Activated CD8-positive, alpha-beta memory T cell treated with anti-CD3 and anti-CD28 coated beads, Interleukin-2, amount 10 ng/mL, durations not matched to agents 7 days and 5 days (primary cell): ENCODE measurements at places on chromosomes 7 and 10. TPM values are rescaled to one million over a fixed set of nuclear protein-coding genes. Genes with fewer than 3 reads are reported as not detected.

- H3K4me1 ChIP-seq, result peaks cover 34% of the 10 kb centered on the region
- H3K27ac ChIP-seq, result peak overlapping the region; percentile 59
- DNase-seq, result no peak
These were observed 837 bp downstream of the SLC29A3 start for GRCh38 chr10:71319800-71320392.

Gene LDB3
- total RNA-seq, result 0.05 TPM

GRCh38 chr10:96712662-96713271 lies 7.5 kb downstream of the PIK3AP1 start:
- no peak overlapping the region for H3K4me3 ChIP-seq
- DNase-seq, result no peak
- H3K27ac ChIP-seq, result no peak overlapping the region
- H3K36me3 ChIP-seq, result peaks cover 4% of the 10 kb centered on the region
- H3K4me1 ChIP-seq, result peaks cover 16% of the 10 kb centered on the region

DNA sequence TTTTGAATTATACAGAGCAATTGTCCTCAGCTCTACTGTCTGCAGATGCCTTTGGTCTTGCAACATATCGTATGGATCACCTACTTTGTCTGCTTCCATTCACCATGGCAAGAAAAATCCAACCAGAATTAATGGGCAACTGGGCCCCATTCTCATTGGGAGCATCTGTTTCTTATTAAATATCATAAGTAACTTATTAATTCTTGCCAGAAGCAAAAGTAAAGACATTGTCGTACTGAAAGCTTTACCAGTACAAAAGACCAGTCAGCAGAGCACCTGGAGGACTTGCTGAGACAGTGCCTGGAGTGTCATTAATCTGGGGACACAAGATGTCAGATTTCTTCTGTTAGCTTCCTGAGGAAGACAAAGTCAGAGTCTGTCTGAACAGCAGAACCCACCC lies 404.5 kb downstream of the INHBA start:
- DNase-seq, result no peak
- no peak overlapping the region for H3K27ac ChIP-seq
- H3K36me3 ChIP-seq, result no peaks in the 10 kb centered on the region
- H3K4me1 ChIP-seq, result no peaks in the 10 kb centered on the region
- H3K4me3 ChIP-seq, result no peak overlapping the region

GRCh38 chr10:6996431-6996830 lies 414.4 kb downstream of the SFMBT2 start:
- no peak overlapping the region for H3K27ac ChIP-seq
- H3K36me3 ChIP-seq, result no peaks in the 10 kb centered on the region
- H3K4me1 ChIP-seq, result peaks cover 18% of the 10 kb centered on the region
- DNase-seq, result no peak

Gene NUTM2B
- 2.0 TPM for total RNA-seq

Gene RNLS
- 3.7 TPM for total RNA-seq

GRCh38 chr7:137930581-137930980 lies 71.3 kb downstream of the CREB3L2 start:
- no peak for DNase-seq
- H3K27ac ChIP-seq, result no peak overlapping the region
- no peaks in the 10 kb centered on the region for H3K27me3 ChIP-seq
- H3K36me3 ChIP-seq, result peaks cover 41% of the 10 kb centered on the region

Gene PSAP
- total RNA-seq, result 118 TPM

DNA sequence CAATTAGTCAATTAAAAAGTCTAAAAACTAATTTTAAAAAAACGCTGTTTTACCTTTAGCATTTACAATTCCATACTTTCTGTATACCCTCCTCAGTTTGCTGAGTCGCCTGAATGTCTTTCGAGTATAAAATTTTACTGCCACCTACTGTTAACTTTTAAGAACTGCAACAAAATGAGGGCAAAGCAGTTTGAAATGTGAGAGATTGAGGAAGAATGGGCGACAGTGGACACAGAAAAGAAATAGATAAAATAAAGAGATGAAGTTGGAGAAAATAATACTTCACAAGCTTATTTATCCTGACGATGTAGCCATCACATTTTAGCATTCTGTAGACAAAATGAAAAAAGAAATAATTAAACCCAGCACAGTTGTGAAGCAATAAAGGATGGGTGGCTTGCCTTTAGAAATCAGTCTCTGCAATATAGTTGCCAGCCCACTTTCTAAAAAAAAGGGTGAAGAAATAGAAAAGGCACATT lies 110.8 kb upstream of the PTN start:
- DNase-seq, result no peak
- no peaks in the 10 kb centered on the region for H3K36me3 ChIP-seq
- H3K4me1 ChIP-seq, result no peaks in the 10 kb centered on the region
- H3K27me3 ChIP-seq, result no peaks in the 10 kb centered on the region

DNA sequence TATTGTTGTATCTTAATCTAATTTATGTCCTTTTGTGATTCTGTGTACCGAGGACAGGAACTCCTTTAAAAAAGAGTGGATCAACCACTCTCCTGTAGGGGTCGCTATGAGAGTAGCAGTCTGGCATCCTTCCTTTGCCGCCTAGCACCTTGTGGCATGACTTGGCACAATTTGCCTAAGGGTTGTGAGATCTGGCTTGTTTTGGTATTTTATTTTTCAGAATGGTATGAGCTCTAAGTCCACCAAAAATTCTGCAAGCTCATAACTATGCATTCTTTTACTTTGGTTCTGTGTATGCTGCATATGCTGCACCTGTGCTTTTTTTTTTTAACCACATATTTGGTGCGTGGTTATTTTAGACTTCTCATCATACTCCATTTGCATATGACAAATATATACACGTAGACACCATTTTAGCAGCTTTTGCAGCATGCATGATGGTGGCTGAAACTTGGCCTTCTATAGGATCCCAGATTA lies 112.8 kb downstream of the CDK14 start:
- H3K27ac ChIP-seq, result no peak overlapping the region
- no peak overlapping the region for H3K4me3 ChIP-seq
- no peaks in the 10 kb centered on the region for H3K27me3 ChIP-seq
- H3K36me3 ChIP-seq, result no peaks in the 10 kb centered on the region

- H3K27ac ChIP-seq, result no peak overlapping the region
- H3K36me3 ChIP-seq, result no peaks in the 10 kb centered on the region
- H3K27me3 ChIP-seq, result no peaks in the 10 kb centered on the region
- DNase-seq, result no peak
- no peak overlapping the region for H3K4me3 ChIP-seq
- no peaks in the 10 kb centered on the region for H3K4me1 ChIP-seq
These were observed 99.3 kb downstream of the COL13A1 start for GRCh38 chr10:69901022-69901421.

Gene WEE2
- total RNA-seq, result not detected

Gene PVRIG
- 45.2 TPM for total RNA-seq

DNA sequence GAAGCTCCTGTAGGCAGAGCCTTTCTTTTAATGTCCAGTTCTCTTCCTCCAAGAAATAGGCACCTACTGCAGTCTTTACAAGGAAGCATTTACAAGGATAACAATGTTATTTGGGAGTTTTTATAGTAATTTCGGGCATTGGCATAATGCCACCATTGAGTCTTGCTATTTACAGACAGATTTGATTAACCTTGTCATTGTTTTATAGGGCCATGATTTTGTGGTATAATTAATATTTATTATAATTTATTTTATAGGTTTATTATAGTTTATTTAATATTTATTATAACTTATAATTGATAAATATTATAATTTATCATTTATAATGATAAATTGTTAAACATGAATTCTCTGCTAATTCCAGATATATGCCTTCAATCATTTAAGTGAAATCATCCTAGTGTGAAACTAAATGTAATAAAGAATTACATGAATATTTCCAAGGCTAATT lies 573 bp upstream of the POT1 start:
- no peaks in the 10 kb centered on the region for H3K27me3 ChIP-seq
- peaks cover 24% of the 10 kb centered on the region for H3K36me3 ChIP-seq
- H3K4me3 ChIP-seq, result peak overlapping the region; percentile 95

- no peak overlapping the region for H3K27ac ChIP-seq
- no peaks in the 10 kb centered on the region for H3K4me1 ChIP-seq
- no peaks in the 10 kb centered on the region for H3K27me3 ChIP-seq
- DNase-seq, result no peak
These were observed 247.3 kb downstream of the ETV1 start for GRCh38 chr7:13742126-13742525.

- H3K27me3 ChIP-seq, result no peaks in the 10 kb centered on the region
- peaks cover 2% of the 10 kb centered on the region for H3K36me3 ChIP-seq
- peak; percentile 62 for DNase-seq
These were observed 814 bp downstream of the RUFY2 start for GRCh38 chr10:68406111-68406814.

- H3K4me3 ChIP-seq, result no peak overlapping the region
- peaks cover 37% of the 10 kb centered on the region for H3K36me3 ChIP-seq
- H3K27me3 ChIP-seq, result no peaks in the 10 kb centered on the region
These were observed 57.1 kb upstream of the BAMBI start for GRCh38 chr10:28620251-28620650.

DNA sequence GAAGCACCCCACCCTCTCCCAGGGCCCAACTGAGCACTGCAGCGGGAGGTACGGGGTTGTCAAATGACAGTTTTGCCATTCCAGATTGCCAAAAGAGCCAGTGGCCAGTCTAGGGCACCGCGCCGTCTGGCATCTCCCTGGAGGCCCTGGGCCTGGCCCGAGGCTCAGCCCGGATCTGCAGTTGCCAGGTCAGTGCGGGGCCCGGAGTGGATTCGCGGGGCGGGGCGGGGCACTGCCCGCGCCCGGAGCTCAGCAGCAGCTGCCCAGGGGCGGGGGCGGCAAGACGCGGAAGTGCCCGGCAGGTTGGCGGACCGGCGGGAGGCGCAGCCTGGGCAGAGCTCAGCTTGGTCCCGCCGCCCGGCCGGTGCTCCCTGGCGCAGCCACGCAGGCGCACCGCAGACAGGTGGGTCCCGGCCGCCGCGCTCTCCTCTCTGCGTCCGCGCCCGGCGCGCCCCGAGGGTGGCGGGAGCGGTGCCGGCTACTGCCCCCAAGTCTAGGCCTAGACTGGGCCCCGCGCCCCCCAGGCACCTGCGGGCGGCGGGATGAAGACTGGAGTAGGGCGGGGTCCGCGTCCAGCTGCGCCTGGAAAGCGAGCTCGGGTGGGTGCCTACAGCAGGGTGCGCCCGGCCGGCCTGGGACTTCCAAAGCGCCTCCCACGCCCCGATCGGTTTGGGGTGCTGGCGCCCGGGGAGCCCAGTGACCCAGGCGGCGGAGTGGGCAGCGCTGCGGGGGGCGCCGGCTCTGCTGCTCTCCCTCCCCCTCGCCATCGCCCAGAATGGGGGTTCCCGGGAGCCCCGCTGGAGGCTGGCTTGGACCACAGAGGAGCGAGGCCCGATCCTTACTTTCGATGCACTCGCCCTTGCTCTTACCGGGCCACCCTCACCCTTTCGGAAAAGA lies at the start of gene IRF5:
Gene IRF5 (plus strand): TSS at position 281 of the 897 bp plus-strand sequence. CDS start 4,155 bp downstream, outside the sequence.
- H3K36me3 ChIP-seq, result peaks cover 1% of the 10 kb centered on the region
- H3K4me1 ChIP-seq, result peaks cover 44% of the 10 kb centered on the region
- H3K4me3 ChIP-seq, result peak within 1 kb of the TSS; percentile 84
- peak within 1 kb of the TSS; percentile 67 for H3K27ac ChIP-seq

DNA sequence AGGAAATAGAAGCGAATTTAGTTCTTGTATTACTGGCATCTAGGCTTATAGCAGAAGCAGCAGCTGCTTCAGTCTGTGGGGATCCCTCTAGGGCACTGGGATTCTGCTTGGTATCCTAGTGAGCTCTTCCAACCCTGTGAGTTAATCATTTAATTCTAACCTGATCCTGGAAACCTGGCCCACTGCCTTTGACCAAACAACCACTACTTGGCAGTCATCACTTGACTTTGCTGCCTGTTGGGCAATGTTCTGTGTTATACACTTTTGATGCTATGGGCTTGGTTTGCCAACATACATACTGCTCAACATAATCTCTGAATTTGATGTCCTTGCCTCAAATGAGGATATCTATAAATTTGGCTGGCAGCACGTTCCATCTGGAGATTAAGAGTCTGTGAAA lies 813.4 kb downstream of the ANKRD7 start:
- DNase-seq, result no peak
- no peak overlapping the region for H3K27ac ChIP-seq
- H3K4me1 ChIP-seq, result no peaks in the 10 kb centered on the region
- H3K36me3 ChIP-seq, result no peaks in the 10 kb centered on the region

Gene DMBT1
- total RNA-seq, result not detected

GRCh38 chr10:130997267-130998045 lies 314.1 kb downstream of the TCERG1L start:
- H3K4me1 ChIP-seq, result no peaks in the 10 kb centered on the region
- H3K27ac ChIP-seq, result no peak overlapping the region
- H3K36me3 ChIP-seq, result no peaks in the 10 kb centered on the region

Gene STEAP4
- total RNA-seq, result 0.05 TPM

GRCh38 chr7:84122582-84123360 lies 71.8 kb downstream of the SEMA3A start:
- H3K36me3 ChIP-seq, result no peaks in the 10 kb centered on the region
- no peak for DNase-seq
- no peak overlapping the region for H3K27ac ChIP-seq
- no peaks in the 10 kb centered on the region for H3K27me3 ChIP-seq
- H3K4me1 ChIP-seq, result no peaks in the 10 kb centered on the region

Gene CHN2
- total RNA-seq, result 12.6 TPM
